Activated T-cell treated with anti-CD3 and anti-CD28 coated beads for 48 hours (primary cell): ENCODE measurements at places on chromosomes 3 and 15.

- DNase-seq, result no peak
These were observed 191.8 kb downstream of the CGGBP1 start for GRCh38 chr3:87867001-87867400.

DNA sequence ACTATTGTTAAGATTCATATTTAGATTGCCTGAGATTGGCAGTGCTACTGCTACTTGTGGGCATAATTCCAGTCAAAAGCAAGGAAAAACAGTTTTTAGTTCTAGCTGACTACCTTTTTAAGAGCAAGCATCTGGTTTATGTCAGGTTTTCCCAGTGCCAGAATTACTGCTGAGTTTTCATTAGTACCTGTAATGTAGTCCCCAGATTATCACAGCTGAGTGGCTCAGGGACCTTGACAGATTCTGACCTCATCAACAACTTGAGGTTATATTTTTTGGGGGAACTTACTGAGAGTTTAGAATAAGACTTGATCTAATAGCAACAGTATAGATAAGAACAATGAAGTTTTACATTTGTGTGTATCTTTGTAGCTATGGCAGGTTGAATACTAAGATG lies 31.0 kb downstream of the NXPE3 start:
- no peak for DNase-seq

GRCh38 chr3:58534592-58535494 lies 2.1 kb downstream of the ACOX2 start:
- DNase-seq, result no peak

- DNase-seq, result no peak
These were observed 567.3 kb downstream of the GRM7 start for GRCh38 chr3:7428206-7428718.

GRCh38 chr15:75179746-75180140 lies 21.9 kb upstream of the C15orf39 start:
- DNase-seq, result no peak

GRCh38 chr15:87610366-87610765 lies 646.2 kb downstream of the NTRK3 start:
- no peak for DNase-seq
